ENCODE measurements at places on chromosomes 5 and 9.

DNA sequence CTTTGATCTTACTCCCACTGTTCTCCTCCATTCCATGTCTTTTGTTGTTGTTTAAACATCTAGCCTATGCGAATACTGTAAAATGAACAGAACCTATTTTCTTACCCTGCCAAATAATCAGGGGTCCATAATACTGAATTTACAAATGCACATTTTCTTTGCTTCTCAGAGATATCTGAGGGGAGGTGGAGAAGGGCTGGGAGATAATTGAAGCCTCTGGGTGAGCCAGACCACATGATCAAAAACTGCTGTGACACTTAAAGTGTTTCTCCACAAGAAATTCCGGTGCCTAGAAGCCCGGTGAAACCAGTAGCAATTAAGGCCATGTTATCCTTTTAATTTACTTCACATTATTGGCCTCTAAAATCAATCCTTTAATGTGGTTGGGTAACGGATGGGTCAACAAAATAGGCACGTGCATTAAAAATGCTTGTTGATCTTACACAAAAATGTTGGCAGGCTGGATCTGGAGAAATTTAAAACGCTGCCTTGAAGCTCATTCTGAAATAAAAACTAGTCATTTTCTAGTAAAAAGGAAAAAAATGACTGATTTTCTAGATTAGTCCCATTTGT, 10.8 kb downstream of the SEMA6A start:
- DNase-seq = no peak

- DNase-seq = no peak
Observed at GRCh38 chr9:112558476-112558875, 71.8 kb downstream of the KIAA1958 start.

DNA sequence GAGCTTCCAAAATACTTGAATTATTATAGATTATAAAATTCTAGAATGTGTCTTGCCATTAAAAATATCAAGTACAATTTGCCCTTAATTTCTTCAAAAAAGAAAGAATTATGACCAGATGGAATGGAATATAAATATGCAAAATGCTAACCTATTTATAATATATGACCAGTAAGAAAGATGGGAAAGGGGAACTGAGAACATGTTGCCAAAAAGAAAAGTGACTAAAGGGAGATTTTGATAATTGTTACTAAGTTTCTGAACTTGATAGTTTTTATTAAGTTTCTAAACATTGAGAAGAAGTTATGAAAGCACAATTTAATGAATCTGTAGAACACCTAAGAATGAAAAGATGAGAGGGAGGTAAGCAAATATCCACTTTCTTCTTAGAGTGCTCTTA, 188.4 kb upstream of the NR4A3 start:
- peak; percentile 36 for DNase-seq

DNA sequence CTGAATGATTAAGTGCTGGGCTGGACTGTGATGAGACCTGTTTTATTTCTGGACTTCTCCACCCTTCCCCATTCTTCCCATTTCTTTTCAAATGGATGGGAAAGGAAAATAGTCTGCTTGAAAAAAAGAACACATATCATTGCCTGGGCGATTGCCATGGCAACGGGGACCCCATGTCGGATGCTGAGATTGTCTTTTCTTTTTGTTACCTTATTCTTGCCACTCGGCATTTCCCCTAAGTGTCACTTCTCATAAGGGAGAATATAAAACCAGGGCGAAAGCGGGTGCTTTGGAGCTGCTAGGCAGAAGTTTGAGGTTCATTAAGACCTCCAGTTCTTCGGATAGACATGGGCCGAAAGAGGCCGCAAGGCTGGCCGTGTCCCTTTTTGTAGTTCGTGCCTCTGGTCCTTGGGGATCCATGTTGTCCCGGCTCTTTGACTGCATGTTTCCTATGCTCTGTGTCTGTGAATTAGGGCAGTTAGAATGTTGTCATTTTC, 763 bp downstream of the FGD3 start:
- DNase-seq = no peak

DNA sequence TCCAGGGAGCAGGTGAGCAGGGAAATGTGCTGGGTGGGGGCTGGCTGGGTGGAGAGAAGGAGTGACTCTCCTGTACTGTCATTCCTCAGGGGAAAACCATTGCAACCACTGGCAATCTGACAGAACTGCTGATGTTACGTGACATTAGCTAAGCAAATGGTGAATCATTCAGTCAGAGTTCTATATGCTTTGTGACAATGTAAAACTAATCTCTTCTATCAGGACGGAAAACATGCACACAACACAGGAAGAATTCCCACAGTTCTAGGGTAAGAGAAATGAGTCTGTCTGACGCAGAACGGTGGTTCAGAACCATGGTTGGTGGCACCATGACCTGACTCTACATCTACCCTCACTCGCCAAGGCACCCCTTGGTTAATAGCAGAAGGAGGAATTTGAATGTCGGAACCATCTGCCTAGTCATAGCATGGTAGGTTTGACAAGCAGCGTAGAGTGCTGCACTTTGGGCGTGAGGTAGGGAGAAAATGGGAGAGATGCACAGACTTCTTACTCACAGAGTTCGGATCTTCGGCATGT, 243.6 kb upstream of the PANK3 start:
- no peak for DNase-seq

DNA sequence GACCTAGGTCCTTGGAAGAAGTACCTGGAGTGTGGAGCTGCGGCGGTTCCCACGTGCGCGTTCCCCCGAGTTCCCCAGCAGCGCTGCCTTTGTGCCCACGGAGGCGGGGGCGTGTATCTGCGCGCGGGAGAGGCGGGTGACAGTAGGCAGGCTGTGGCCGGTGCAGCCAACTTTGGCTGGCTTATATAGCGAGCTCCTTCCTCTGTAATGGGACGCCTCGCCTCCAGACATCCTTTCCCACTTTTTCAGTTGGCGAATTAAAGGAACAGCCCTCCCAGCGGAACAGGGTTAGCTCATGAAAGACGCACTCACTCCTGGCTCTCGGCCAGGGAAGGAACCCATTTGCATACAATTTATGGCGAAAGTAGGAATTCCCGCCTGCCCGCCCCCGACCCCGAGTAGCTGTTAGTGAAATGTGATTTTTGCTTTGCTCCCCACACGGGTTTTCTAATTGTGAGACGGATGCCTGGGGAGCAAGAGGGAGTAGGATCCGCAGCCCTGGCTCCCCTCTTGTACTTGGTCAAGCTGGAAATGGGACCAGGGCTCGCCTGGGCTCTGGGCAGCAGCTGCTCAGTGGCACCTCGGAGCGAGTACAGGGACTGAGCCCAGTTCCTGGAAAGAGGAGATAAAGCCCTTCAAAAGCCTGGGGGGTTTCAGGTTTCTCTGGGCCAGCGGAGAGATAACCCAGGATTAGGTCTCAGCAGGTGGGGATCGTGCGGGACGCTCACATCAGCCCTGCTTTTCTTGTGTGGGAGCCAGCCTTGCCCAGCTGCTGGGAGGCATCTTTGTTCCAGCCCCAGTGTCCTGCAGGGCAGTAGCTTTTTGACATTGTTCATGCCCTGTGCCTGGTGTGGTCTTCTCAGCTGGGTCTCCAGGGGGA, at the start of gene TNC:
TSS of gene TNC (minus strand) at position 159 of the 880 bp plus-strand sequence. CDS start 27,139 bp downstream, outside the sequence.
- no peak for DNase-seq

DNA sequence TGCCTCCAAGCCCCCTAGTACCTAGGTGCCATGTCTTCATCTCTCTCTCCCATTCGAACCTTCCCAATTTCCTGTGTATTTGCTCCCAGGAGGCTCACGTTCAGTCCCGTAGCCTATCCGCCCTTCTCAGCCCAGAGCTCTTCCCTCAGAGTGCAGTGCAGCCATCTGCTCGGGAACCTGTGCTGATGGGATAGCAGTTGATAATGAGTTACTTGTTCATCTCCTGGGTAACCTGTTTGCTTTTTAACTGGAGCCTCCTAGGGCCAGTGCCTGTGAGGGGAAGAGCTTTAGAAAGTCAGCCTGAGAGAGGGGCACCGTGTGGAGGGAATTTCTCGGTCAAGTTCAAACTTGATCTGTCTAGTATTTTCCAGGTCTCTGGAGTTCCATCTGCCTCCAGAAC, 229.8 kb upstream of the IL12B start:
- DNase-seq = no peak

DNA sequence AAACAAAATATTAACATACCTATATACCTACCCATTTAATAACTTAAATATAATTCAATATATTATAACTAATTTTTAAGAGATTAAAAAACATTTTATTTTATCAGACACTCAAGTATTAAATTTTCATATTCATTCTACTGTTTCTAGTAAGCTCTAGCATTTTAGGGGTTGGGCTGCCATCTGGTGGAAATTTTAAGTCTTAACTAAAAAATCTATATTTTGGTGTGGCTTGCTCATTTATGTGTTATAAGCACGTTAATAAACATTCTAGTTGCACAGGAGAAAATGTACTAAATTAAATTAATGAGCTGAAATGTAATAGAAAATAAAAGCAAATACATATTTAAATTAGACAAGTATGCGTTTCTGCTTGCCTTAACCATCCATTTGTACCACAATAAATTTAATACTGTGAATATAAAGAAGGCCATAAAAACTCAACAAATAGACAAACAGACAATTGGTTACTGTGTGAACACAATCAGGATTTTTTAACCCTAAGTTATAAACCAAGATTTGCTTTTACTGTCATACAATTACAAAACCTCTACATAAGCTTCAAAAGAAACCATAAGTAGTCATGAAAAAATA, 1728.3 kb upstream of the CDH9 start:
- no peak for DNase-seq

DNA sequence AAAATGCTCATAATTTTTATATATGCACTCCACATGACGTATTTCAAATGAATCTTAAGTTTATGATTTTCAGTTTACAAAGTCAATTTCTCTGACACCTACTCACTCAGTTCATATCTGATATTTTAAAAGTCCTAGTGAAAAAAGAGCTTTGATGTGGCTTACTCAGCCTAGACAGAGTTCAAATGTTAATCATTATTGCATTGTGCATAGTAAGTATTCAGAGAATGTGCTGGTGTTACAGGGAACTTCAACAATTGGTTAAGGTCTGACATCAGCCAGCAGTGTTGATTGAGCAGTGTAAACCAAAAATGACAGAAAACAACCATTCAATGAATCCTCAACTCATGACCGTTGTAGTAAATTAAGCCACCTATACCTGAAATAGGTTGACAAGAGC, 147.2 kb upstream of the LHFPL2 start:
- no peak for DNase-seq

DNA sequence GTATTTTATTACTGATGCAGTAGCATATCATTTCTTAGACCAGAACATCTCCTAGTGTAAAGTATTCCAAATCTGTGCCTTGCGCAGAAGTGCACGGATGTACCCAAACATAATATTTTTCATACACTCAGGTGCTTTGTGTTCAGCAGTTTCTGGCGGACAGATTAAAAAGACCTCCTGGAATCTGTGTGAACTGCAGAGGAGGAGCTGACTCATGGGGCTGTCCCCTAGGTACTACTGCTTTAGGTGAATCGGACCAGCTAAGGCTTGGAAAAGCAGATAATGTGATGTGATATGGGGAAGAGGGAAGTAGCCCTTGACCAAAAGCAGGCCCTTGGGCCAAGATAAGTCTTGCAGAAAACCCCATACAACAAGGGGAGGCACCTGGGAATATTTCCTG, 310.1 kb downstream of the PLK2 start:
- DNase-seq = no peak

DNA sequence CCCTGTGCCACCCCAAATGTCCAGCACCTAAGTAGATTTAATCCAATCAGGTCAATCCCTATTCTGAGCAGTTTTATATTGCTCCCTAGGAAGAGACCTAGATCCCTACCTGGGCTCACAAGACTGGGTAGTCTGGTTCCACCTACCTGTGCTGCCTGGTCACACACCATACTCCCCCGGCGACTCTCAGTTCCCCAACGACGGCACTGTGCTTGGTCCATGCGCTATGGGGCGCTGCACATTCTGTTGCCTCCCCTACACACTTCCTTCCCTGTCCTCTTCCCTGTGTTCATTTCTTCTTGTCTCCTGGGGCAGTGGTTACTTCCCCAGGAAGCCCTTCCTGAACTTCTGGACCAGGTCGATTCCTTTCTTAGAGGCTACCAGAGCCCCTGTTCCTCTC, 109.9 kb upstream of the IL12B start:
- no peak for DNase-seq

DNA sequence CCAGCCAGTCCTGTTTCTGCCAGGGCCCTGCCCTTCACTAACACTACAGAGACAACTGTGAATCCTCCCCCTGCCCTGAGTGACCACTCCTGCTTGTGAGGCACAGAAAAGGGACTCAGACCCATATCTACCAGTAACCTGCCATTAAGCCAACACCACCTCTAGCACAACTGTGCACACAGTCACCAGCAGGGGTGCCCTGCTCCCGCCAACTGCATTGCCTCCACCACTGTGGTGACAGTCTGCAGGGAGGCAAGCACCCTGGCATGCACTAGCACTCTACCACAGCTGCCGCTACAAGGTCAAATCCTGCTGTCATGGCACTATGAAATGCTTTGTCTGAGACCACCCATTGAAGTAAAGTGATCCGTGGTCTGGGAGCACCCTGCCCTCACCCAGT, 1028.5 kb upstream of the CDH9 start:
- DNase-seq = no peak

Data from GM06990 (cell line).